ENCODE measurements at places on chromosomes 4 and X.

DNA sequence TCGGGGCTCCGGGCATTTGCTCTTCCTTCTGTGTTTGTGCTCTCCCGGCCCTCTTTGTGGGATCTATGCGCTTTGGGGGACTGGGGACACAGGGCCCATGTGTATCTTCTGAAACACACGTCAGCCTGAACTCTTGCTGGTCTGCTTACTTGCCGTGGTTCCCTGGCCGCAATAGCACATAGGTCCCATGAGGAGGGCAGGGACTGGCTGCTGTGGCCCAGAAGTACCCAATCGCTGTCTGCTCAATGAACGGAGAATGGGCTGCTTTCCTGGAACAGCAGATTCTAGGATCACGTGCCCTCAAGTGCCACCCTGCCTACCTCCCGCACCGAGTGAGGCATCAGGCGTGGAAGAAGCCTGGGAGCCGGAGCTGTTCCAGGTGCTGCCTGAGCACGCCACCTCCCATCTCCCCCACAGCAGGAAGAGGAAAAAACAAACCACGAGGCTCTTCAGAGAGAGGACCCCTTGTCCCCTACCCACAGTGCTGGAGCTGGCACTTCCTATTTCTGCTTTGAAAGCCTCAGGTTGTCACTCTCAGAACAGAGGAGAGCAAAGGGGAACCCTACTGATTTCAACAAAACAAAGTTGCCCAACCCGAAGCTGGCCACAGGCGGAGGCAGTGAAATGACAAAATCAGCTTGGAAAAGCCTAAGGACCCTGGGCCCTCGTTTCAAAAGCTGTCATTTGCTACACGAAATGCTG, 3.8 kb downstream of the G6PD start:
- peak; percentile 53 for DNase-seq

DNA sequence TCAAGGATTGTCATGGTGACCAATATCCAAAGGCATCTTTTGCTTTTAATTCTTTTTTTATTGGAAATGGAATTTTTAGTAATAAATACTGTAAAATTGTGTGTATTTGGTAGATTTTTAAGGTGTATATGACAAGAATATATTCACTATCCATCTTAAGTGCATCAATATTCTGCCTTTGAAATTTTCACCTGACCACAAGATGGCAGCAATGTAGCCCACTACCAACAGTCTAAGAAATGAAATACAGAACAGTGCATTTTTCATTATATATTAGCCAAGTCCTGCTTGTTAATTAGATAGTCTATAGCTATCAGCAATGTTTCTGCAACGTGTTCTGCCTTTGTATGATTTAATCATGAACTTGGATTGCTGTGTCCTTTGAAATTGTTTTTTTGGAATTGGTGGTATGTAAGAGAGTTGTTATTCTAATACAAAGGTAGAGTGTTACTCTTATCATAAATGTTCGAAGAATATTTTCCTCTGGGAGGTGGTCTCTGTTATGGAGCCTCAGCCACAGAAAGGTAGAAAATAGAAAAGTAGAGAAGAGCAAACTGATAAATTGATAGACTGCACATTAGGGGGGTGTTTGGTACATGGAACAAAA, 38.2 kb downstream of the HPGDS start:
- no peak for DNase-seq

DNA sequence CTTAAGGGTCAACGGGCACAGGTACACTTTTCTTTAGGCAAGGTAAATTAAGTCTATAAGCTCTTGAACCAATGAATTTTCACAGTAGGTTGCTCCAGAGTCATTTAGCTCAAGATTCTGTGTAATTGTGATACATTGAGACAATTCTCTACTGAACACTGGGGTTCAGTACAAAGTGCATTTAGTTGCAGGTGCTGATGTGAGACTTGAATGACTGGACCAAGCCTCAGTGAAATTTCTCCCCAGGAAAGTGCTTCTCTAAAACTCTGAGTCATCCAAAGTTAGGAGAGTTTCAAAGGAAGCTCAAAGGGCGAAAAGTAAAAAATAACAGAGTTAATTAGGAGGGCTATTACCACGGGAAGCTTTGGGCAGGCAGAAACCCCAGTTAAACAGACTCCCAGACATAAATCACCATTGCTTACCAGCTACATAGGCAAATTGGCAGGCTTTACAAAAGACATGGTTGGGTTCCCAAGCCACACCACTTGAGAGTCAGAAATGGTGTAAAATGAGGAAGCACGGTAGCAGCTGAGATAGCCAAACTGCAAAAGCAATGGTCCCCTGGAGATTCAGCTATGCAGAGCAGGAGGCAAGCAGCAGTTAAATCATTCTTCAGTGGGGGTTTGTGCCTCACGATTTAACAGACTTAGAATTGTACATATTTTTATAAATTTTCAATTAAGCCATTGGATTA, 202.6 kb downstream of the PCDH19 start:
- no peak for DNase-seq

DNA sequence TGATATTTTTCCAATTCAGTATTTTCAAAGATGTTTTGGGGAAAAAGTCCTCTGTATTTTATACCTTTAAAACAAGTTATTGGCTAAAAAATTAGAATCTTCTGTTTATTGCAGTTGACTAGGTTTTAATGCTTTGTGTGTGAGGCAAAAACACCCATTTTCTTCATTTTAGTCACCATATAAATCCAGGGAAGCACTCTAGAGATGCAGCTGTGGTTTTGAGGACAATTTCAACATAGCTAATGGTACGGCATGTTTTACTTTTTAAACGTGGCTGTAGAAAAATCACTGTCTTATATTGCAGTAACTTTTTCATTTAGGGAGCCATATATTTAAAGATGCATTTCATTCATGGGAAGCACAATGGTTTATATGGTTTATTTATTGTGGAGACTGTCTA, 129.1 kb upstream of the PITX2 start:
- DNase-seq = no peak

Data from activated T-cell treated with anti-CD3 and anti-CD28 coated beads, Interleukin-2, amount 50 U/mL, for 48 hours (primary cell).